ENCODE measurements at places on chromosomes 1 and 21.

DNA sequence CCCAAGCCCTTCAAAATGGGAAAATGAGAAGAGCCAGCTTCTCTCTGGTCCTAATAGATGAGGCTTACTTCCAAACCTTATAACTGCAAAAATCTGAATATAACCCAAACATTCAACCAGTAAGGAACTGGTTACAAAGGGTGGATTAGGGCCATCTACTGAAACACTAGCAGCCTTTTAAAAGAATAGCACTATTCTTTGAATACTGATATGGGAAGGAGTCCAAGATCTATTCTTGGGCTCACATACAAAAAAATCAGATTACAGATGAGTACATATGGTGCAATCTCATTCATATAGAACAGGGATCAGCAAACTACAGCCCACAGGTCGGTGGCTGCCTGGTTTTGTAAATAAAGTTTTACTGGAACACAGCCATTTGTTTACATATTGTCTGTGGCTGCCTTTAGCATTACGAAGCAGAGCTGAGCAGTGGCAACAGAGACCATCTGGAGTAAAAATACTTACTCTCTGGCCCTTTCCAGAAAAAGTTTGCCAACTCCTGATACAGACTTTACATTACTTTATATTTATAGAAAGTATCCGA is 167.7 kb downstream of the ZSCAN20 start:
- DNase-seq, result no peak

DNA sequence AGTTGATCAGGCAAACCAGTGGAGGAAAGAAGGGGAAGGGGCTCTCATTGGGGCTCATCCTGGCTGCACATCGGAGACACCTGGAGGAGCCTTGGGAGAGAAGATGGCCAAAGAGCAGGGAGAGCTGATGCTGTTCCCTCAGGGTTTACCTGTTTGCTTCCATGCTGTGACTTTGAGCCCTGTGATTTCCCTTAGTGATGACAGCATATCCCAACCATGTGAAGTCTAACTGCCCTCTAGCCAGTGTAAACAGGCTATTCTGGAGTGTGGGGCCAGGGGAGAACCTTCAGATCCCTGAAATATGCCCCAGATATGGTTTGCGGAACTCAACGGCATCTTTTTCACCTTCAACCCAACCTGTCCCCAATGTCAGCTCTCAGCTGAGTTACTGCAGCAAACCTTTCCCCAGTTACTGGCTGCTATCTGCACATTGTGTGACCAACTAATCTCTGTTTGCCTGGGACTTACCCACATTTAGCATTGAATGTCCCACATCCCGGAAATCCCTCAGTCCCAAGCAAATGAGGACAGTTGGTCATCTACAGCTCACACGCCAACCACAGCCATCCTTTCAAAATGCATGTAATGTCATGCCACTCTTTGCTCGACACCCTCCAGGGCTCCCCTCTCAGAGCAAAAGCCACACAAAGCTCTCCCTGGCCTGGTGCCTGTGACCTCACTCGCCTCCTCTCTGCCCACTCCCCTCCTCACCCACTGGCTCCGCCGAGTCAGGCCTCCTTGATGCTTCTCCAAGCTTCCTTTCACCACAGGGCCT is 242.3 kb downstream of the KCNJ6 start:
- DNase-seq, result no peak

- DNase-seq, result peak; percentile 54
These were observed 16.8 kb downstream of the LAMC1 start for GRCh38 chr1:183039985-183040447.

DNA sequence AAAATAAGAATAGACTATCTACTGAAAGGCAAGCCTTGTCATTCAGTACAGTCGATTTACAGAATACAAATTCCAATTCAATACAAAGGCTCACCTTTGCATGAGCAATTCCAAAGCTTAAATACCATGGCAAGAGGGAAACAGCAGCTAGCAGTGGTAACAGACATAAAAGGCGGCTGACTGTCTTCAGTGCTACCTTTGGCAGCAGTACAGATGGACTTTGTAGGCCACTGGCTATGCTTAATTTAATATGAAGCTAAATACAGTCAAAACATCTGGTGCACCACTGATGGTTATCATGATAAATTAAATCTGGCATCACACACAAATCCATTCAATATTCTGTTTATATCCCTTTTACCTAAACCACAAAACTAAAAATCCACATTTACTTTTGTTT is 62.4 kb downstream of the RERE start:
- DNase-seq, result no peak

GRCh38 chr1:193516755-193517388 is 330.5 kb upstream of the B3GALT2 start:
- no peak for DNase-seq

Data from GM03348 (cell line).